ENCODE measurements at places on chromosomes 4 and X.

DNA sequence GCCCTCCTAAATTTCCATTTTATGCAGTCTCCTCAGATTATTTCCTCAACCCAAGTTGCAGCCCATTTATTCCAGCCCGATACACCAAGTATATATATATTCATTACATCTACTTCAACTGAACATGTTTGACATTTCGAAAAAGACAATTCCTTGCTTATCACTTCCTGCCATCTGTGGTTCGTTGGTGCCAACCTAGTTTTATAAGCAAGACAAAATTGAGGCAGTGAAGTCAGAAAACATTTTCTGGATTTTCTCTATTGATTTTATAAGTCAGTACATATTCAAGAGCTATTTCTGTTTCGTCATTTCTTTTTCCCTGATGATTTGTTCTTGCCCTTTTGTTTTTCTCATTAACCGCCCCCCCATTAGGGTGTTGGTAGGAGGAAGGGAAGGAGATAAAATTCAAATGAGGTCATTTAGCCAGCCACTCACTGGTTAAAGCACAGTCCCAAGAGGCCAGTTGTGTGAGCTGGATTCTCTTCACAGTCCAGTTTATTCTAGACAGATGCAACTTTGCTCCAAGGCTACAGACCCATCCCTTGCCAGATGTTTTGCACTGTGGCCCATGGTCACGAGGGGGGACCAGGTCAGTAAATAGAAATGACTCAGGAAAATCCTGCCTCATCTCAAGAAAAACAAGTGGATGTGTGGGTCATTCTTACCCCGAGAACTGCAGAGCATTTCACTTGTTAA is 20.3 kb upstream of the VEGFD start:
- no peak for DNase-seq

GRCh38 chr4:164783976-164784375 is 30.0 kb downstream of the SMIM31 start:
- no peak for DNase-seq

- no peak for DNase-seq
Measured at GRCh38 chr4:27009539-27009938, 148.9 kb downstream of the STIM2 start.

DNA sequence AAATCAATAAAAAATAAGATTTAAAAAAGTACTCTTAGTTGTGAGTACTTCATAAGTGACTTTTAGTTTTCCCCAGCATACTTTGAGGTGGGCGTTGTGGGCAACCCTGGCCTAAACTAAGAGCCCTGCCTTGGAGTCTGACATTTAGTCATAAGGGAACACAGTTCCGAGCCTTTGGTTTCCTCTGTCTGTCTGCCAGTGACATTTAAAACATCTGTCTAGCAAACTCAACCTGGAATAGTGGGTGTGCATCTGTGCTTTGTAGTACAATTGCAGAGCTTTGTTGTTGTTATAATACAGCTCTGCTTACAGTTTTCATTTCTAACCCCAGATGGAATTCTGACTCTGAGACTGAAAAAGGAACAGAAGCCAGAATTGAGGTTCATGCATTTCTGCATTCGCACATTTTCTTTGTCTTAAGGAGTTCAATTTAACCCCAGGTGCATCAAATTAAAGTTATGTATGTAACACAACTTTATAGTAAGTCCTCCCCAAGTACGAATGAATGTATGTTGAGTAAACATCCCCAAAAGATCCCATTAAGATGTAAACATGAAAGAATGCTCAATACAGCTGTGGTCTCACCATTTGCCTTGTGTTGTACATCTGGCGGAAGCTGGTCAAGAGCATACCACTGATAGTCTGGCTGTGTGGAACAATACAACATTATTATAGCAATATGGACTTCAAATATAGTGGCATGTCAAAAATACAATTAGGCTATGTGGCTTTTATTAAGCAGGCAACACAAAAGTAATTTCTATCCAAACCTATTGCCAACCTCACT is 25.9 kb downstream of the TNIP3 start:
- peak; percentile 64 for DNase-seq
